Mucosa of descending colon (tissue), 3 donors: ENCODE measurements at places on chromosomes 16 and 17. TPM values are rescaled to one million over a fixed set of nuclear protein-coding genes. Genes with fewer than 3 reads are reported as not detected.

The CD2BP2 gene
- total RNA-seq: 53.4 TPM

The SLC52A1 gene
- total RNA-seq: 3.6 TPM

The GGT6 gene
- 219 TPM for total RNA-seq

The TPSD1 gene
- total RNA-seq: 4.3 TPM

The EVI2B gene
- 3.3 TPM for total RNA-seq

The CA10 gene
- 0.46 TPM for total RNA-seq

The SULT1A3 gene
- total RNA-seq: 37.1 TPM

DNA sequence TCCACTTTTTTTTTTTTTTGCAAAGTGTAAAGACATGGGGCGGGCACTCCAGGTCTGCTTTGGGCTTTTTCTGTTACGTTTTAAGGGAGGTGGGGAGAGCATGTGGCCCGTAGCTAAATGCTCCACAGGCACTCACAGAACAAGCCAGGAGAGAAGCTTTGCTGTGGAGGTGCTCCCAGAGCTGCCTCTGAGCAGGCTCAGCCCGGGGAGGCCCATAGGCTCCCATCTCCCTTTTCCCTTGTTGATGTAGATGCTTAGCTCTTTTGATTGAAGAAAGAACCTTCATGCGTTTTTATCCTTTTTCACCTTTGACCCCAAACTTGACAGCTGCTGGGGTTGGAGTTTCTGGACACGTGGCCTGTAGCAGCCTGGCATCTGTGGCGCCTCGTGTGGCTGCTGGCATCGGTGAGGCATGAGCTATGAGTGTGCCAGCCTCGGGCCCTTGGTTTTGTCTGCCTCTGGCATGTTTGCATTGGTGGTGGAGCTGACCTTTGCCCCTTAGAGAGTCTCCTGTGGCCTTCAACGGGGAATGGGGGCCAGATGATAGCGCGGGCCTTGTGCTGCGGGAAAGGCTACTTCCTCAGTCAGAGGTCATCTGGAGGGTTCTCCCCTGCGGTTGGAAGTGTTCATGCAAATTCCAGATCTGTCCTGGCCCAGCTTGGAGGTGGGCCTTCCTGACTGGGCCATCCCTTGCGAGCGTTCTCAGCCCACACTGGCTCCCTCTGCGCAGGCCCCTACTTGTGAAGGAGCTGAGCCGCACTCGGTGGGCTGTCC is 20.0 kb upstream of the IL17C start:
- DNase-seq: peak; percentile 36

GRCh38 chr16:72203401-72203800 is 31.4 kb upstream of the PMFBP1 start:
- DNase-seq: peak; percentile 12

GRCh38 chr16:62034231-62035114 is 1.8 kb downstream of the CDH8 start:
- DNase-seq: no peak

DNA sequence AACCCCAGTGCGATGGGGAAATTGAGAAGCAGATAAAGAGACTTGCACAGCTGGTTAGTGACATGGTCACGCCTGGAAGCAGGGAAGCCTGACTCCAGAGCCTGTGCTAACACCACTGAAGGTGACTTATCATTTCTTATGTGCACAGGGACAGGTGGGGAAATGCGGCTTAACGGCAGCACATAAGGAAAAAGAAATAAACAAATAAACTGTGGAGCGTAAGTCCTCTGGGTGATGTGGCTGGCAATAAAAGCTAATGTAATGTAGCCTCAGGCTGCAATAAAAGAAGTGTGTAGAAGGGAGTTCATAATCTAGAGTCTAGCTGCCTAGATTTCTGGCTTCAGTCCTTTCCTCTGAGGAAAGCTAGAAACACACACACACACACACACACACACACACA is 10.6 kb downstream of the CDH11 start:
- peak; percentile 61 for DNase-seq

GRCh38 chr16:64543441-64543840 is 578.4 kb downstream of the CDH11 start:
- no peak for DNase-seq

GRCh38 chr17:49456183-49456965 is 38.7 kb upstream of the NGFR start:
- no peak for DNase-seq

DNA sequence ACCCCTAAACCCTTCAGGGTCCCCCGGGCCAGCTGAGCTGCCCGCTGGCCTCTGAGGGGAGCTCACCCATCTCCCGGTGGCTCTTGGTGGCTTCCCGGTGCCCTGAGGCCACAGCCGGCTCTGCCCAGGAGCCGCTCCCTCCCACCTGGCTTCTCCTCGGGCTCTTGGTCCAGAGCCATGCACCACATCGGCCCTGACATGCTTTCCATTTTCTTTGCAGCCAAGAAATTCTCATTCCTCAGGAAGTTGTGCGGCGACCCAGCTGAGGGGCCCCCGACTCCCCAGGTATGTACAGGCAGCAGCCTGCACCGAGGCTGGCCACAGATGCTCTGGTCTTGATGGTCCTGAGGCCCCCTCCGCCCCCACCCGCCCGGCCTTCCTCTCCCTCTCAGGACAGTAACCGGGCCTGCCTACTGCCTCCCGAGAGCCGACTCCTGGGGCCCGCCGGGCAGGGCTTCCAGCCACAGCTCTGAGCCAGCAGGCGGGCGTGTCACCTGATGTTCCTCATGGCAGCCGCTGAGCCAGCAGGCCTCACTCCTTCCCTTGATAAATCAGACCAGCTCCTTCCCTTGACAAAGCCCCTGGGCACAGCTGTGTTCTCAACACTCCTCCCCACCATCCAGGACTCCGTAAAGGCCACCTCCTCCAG is 28.4 kb upstream of the ZFPM1 start:
- DNase-seq: no peak

GRCh38 chr17:49266233-49266632 is 35.6 kb upstream of the PHOSPHO1 start:
- no peak for DNase-seq

GRCh38 chr17:48814504-48814903 is 2.5 kb downstream of the TTLL6 start:
- DNase-seq: no peak

DNA sequence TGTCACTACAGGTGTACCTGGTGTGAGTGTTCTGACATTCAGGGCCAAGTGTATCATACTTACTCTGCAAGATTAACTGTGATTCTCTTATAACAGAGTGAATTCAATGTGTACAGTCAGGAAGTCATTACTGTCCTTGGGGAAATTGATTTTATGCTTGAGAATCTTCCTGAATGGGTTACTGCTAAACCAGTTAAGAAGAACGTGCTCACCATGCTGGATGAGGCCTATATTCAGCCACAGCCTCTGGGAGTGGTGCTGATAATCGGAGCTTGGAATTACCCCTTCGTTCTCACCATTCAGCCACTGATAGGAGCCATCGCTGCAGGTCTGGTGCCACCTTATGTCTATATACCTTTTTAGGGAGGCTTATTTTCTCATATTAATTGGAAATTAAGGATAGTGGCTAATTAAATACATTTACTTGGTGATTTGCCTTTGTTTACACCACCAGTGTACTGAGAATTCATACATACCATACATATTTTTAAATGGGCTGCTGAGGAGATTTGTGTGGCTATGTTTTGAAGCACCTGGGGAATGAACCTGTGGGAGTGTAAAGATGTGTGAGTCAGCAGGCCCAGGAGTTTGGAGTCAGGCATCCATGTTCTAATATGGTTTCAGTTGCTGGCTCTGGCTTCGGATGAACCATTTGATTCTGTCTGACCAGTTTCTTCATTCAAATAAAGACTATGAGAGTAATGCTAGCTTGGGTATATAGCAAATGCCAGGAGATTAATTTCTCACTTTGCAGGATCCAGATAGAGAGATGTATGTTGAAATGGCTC is 3.1 kb downstream of the ALDH3A2 start:
- no peak for DNase-seq

DNA sequence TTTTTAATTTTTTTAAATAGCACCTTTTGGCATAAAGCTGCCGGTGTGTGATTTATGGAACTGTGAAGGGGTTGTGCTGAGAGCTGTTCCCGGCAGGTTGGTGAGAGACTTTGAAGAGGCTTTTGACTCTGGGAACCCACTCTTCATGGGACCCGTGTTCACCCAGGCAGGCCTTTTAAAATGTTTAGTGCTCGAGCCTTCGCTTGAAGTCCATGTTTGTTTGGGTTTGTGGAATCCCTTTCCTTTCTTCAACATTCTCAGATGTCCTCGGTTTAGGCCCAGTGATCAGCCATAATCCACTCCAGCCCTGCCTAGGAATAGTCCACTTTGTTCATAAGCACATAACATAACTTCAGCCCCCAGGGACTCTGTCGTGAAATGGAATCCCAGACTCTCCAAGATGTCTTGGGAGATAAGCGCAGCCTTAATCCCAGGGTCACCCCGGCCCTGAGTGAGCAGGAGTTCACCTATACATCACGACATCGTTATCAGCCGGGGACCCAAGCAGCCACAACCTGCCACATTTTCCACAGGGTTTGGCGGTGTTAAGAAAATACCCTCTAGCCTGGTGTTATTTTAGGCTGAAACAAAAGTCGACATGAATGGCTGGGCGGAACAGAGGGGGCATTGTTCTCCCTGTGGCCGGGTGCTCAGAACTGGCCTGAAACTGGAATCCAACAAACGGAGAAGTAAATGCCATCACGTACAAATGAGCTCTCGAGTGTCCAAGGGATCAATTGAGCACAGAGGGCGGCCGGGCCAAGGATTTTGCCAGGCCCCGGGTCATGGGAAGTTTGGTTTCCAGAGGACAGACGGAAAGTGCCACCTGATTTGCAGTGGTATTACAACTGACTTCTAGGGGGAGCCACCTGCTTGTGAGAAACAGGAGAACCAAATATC is 145.7 kb upstream of the IRX3 start:
- no peak for DNase-seq

- no peak for DNase-seq
These were observed 5.9 kb upstream of the C16orf87 start for GRCh38 chr16:46836534-46837530.

DNA sequence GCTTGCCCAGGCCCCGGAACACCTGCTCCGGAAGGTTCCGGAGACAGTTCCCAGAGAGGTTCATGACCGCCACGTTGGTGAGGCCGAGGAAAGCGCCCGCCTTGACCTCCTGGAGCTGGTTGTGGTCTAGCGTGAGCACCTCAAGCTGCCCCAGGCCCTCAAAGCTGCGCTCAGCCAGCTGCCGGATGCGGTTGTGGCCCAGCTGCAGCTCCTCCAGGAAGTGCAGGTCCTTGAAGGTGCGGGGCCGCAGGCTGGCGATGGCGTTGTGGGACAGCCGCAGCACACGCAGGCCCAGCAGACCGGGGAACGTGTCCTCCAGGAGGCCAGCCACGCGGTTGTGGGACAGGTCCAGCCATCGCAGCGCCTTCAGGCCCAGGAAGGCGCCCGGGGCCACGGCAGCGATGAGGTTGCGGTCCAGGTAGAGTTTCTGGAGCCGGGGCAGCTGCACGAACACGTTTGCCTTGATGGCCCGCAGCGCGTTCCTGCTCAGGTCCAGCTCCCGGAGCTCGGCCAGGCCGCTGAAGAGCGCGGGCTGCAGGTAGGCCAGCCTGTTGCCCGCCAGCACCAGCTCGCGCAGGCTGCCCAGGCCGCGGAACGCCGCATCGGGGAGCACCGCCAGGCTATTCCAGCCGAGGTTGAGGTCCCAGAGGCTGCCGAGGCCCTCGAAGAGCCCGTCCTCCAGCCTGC is 2.1 kb downstream of the IGFALS start:
- peak; percentile 25 for DNase-seq

DNA sequence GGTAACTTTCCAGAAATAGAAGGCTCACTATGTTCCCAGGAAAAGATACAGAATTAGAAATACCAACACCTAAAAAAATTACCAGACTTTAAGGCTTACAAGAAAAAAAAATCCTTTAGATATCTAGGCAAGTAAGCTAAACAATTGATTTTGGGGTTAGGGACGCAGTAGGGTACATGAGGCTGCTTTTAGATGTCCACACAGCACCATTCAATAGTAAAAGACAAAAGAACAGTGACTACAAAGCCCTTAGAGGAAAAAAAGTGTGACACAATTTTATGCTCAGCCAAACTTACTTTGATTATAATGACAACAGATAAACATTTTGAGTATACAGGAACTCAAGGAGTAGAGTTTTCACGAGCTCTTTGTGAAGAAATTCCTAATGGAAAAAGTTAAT is 29.9 kb downstream of the METTL16 start:
- DNase-seq: no peak

DNA sequence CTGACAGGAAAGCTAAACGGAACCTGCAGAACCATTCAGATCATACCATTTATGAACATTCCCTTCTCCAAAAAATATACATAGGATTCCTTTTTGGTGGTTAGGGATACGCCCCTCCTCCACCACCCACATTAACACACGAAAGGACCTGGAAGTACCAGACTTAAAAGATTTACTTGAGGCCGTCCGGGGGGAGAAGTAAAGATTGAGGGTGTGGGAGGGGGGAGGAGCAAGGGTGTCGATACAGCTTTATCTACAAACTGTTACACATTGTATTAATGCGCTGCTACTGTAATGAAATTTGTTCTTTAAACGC is 537 bp downstream of the PALB2 start:
- no peak for DNase-seq

GRCh38 chr17:9907131-9907530 is 2.1 kb upstream of the RCVRN start:
- DNase-seq: no peak

GRCh38 chr17:77877646-77878355 is 80.7 kb upstream of the TNRC6C start:
- no peak for DNase-seq

DNA sequence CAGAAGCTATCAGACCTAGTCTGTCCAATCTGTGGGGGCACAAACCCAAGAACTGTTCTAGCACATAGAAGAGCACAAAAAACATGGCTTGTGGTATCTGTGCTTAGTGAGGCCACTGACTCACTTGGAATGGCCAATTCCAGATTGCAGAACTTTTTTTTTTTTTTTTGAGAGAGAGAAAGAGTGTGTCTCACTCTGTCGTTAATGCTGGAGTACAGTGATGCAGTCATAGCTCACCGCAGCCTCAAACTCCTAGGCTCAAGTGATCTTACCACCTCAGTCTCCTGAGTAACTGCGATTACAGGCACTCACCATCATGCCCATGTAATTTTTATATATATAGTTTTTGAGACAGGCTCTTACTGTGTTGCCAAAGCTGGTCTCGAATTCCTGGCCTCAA is 77.2 kb upstream of the CLEC3A start:
- DNase-seq: no peak

DNA sequence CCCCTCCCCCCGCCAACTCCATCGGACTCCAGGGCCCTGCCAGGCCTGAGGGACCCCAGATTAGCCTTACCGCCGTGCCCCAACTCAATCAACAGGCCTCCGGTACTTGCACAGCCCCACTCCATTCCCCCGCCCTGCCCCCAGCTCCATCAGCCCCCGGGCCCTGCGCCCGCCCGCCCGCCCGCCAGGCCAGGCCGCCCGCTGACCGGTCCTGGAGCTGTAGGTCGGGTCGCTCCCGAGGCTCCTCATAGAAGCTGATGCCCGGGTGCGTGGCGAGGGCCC is 308 bp downstream of the GTF3C1 start:
- DNase-seq: peak; percentile 42

GRCh38 chr16:82085011-82085779 is 50.1 kb downstream of the HSD17B2 start:
- DNase-seq: no peak

GRCh38 chr16:81661082-81661481 is 118.0 kb upstream of the PLCG2 start:
- no peak for DNase-seq
